Lower leg skin (tissue), 4 donors: ENCODE measurements at places on chromosomes 1 and 21. TPM values are rescaled to one million over a fixed set of nuclear protein-coding genes. Genes with fewer than 3 reads are reported as not detected.

- DNase-seq, result no peak
Observed at GRCh38 chr1:116819081-116819480, 64.9 kb downstream of the CD2 start.

- no peak for DNase-seq
Observed at GRCh38 chr21:28177124-28177523, 815.6 kb downstream of the LTN1 start.

DNA sequence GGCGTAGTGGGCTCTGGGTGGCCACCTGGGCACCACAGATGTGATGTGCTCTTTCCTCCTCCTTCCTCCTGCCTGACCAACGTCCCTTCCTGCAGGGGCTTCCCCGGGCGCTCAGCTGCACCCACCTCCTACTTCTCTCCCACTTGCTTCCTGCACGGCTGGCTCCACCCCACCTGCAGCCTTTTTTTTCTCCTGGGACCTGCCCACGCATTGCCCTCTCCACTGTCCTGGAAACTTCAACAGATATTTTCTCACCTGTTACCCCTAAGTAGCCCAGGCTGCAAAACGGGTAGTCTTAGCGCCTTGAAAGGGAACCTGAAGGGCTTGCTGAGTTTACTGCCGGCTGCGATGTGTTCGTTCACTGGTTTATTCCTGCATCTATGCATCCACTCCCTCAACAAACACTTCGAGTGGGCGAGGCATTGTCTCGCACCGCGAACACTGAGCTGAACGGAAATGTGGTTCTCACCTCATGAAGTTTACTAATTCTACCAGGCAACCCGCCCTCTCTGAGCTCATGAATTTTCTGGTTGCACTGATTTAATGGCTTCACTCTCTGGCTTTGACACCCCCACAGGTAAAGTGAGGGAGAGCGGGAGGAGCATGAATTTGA lies 23.6 kb downstream of the ZBTB18 start:
- no peak for DNase-seq

DNA sequence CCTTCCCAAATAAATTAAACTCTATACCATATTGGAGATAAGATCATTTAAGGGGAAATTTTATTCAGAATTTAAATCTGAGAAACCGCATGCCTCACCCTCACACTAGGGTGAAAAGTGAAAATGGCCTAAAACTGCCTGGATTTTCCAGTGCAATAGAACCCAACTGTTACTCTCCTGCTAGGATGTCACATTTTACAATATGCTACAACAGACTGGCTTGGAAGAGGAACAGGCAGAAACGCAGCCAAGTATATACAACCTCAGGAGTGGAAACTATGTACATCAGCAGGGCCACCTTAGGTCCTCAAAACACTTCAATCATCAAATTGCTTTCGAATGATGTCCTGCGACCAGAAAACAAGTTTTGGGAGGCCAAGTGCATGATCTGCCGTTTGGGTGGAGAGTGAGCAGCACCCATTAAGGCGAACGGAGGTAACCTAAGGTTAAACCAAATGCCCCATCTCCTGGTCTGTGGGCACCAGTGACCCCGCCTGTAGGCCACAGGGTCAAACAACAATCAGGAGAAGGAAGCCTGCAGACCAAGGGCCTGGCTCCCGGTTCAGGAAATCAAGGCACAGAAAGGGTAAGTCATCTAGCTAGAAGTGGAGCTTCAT lies 4.9 kb downstream of the RCAN1 start:
- no peak for DNase-seq

DNA sequence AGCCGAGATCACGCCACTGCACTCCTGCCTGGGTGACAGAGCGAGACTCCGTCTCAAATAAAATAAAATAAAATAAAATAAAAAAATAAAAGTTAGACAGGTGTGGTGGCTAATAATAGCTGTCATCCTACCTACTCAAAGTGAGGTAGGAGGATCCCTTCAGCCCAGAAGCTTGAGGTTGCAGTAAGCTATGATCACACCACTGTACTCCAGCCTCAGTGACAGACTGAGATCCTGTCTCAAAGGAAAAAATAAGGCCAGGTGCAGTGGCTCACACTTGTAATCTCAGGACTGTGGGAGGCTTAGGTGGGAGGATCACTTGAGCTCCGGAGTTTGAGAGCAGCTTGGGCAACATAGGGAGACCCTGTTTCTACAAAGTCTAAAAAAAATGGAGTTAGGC lies 18.0 kb downstream of the NOL9 start:
- no peak for DNase-seq

GRCh38 chr1:110135246-110135645 lies 15.0 kb upstream of the SLC6A17 start:
- DNase-seq, result no peak

DNA sequence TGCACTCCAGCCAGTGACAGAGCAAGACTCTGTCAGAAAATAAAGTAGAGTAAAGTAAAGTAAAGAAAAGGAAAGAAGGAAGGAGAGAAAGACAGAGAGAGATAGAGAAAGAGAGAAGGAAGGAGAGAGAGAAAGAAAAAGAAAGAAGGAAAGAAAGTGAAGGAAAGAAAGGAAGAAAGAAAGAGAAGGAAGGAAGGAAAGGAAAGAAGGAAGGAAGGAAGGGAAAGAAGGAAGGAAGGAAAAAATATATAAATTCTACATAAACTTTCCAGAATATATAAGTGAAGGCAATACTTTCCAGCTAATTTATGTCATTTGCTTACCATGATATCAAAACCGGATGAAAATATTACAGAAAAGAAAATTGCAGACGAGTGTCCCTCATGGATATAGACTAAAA lies 71.7 kb upstream of the GPR52 start:
- no peak for DNase-seq

- DNase-seq, result no peak
Observed at GRCh38 chr1:227893949-227894721, 53.6 kb downstream of the WNT9A start.

DNA sequence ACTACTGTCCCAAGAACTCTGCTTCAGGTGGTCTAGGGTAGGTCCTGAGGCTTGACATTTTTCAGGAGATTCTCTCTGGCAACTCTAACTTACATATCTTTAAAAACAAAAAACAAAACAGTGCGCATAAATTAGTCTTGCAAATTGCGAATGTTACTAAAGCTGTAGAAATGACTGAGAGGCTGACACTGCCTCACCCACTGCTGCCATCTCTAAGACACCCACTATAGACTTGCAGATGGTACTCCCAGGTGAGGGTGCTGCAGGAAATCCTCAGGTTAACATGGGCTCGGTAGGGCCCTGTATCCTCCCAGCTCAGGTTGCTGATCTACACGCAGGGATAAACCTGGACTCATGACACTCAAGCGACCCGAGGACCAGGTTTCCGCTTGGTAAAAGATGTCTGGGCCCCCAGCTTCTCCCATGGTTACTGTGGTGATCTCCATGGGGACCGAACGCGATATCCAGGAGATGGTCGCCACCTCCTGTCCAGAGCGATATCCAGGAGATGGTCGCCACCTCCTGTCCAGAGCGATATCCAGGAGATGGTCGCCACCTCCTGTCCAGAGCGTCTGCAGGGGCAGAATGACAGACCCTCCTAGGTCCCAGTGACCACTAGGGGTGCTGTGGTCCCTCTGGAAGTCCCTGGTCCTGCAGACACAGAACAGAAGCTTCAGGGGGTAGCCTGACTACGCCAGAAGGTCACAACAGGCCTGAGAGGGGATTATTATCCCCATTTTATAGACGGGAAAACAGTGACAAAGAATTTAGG lies 16.2 kb upstream of the LY9 start:
- DNase-seq, result no peak

DNA sequence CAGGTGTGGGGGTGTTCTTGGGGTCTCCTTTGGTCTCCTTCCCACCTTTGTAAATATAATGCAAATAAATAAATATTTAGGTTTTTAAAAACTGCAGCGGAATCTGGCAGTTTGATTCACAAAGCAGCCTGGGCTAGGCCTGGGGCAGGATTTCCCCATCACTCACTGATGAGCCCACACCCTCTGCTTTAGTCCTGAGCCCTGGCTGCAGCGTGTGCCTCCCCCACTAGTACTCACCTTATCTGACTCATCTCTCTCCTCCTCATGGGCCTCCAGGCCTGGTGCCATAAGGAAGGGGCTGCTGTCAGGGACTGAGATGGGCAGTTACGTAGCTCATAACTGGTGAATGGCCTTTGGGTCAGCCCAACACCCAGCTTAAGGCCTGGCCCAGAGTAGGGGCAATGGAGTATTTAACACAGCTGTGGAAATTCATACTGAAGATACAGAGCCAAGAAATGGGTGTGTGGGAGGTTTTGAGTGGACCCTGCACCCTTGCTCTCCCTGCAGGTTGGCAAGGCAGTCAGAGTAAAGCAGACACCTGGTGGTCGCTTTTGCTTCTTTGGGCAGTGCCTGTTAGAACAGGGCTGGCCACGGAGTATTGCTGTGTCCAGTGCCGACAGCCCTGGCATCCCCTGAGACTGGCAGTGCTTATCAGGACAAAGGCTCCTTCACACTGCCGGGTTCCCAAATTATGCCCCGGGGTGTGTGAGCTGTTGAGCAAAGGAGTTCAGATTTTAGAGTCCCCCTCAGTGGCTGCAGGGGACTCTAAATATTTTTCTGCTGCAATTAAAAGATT lies 39.7 kb downstream of the AZIN2 start:
- no peak for DNase-seq

- DNase-seq, result no peak
Observed at GRCh38 chr1:165747632-165748447, 20.8 kb downstream of the TMCO1 start.

DNA sequence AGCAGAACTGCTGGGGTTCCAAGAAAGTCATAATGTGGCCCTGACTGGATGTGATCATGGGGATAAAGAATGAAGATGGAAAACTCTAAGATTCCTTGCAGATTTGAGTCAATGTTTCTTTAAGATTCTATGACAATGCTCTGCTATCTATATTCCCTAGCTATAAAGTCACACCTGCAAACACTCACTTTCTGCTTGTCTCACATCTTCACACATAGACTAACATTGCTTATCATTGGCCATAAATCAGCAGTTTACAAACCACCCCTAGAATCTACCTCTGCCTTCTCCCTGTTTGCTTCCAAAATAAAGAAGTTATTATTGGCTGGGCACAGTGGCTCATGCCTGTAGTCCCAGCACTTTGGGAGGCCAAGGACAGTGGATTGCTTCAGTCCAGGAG lies 33.1 kb upstream of the NPL start:
- DNase-seq, result no peak

DNA sequence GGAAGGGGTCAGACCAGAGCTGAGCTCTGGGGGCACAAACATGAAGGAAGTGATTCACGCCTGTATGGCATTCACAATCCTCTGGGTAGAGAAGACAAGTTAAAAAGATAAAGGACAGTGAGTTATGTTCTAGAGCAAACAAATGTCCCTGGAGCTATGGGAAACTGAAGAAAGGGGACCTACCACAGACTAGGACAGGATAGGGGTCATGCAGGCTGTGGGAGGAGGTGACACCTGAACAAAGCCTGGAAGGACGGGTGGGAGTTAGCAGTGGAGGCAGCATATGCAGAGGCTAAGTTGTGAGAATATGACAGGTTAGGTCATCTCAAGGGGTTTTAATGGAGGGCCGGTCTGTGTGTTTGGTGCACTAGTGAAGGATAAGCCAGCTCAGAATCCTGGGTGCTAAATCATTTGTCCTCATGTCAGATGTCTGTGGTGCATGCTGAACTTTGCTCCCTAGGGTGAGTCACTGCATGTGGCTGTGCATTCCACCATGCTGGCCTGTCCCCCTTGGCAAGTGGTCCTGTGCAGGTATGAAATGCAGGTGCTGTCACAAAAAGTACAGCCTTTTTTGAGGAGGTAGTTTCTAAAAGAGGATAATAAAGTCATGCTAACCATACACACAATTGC lies 28.5 kb downstream of the TNN start:
- DNase-seq, result peak; percentile 40

- no peak for DNase-seq
Observed at GRCh38 chr1:44239961-44240371, 26.7 kb downstream of the DMAP1 start.

GRCh38 chr1:166053395-166053794 lies 113.4 kb downstream of the FAM78B start:
- no peak for DNase-seq

GRCh38 chr1:188582911-188583532 lies 1754.3 kb downstream of the PLA2G4A start:
- no peak for DNase-seq

GRCh38 chr1:157289424-157290105 lies 151.4 kb upstream of the ETV3 start:
- DNase-seq, result no peak

GRCh38 chr1:238811211-238811879 lies 575.0 kb upstream of the CHRM3 start:
- no peak for DNase-seq

DNA sequence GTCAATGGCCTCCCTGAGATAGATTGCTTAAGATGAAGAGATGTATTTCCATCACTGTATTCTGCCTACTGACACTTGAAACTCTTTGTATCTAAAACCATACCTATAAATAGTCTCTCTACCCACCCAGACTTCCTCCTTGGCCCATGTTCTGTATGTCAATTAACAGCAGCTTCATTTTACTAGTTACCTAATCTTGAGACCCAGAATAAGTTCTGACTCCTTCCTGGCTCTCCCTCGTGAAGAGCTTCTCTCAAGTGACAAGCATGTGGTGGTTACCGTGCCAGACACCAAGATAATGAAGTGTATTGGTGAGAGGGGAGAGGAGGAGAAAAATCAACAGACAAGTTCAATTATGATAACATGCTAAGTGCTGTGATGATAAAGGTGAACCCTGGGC lies 128.8 kb upstream of the RAVER2 start:
- no peak for DNase-seq

GRCh38 chr1:150165622-150166612 lies 16.2 kb downstream of the PLEKHO1 start:
- DNase-seq, result no peak

- no peak for DNase-seq
Observed at GRCh38 chr1:220188538-220188937, 83.7 kb downstream of the RAB3GAP2 start.

GRCh38 chr21:34884346-34884929 lies 164.7 kb downstream of the RUNX1 start:
- no peak for DNase-seq

C8B gene
- not detected for total RNA-seq

RNU1-2 gene
- under 0.01 TPM for total RNA-seq

OR2T33 gene
- total RNA-seq, result not detected

RHBG gene
- 10.0 TPM for total RNA-seq

ACTN2 gene
- total RNA-seq, result not detected

LRRC71 gene
- total RNA-seq, result not detected

TRMT1L gene
- 12.8 TPM for total RNA-seq

VPS72 gene
- total RNA-seq, result 27.3 TPM

RPS6KC1 gene
- 15.5 TPM for total RNA-seq

SHISAL2A gene
- total RNA-seq, result not detected

CSMD2 gene
- 0.11 TPM for total RNA-seq

IL22RA1 gene
- total RNA-seq, result 53.1 TPM

PALMD gene
- total RNA-seq, result 69.8 TPM

LCE2B gene
- total RNA-seq, result 2,792 TPM
